ENCODE measurements at places on chromosomes 6 and 20. TPM values are rescaled to one million over a fixed set of nuclear protein-coding genes. Genes with fewer than 3 reads are reported as not detected.

The RPP40 gene
- total RNA-seq, result 40.4 TPM

The JPH2 gene
- total RNA-seq, result 0.78 TPM

The SLC4A11 gene
- total RNA-seq, result 12.1 TPM

The KCNB1 gene
- 0.50 TPM for total RNA-seq

The ZNF334 gene
- total RNA-seq, result 15.2 TPM

The SLC22A23 gene
- 38.3 TPM for total RNA-seq

The MSH5 gene
- total RNA-seq, result 27.2 TPM

The TP53TG5 gene
- total RNA-seq, result not detected

The MAPK14 gene
- total RNA-seq, result 33.8 TPM

The CFAP206 gene
- not detected for total RNA-seq

The PGC gene
- not detected for total RNA-seq

The CYP21A2 gene
- total RNA-seq, result not detected

The FLRT3 gene
- 0.17 TPM for total RNA-seq

The GATA5 gene
- 0.73 TPM for total RNA-seq

DNA sequence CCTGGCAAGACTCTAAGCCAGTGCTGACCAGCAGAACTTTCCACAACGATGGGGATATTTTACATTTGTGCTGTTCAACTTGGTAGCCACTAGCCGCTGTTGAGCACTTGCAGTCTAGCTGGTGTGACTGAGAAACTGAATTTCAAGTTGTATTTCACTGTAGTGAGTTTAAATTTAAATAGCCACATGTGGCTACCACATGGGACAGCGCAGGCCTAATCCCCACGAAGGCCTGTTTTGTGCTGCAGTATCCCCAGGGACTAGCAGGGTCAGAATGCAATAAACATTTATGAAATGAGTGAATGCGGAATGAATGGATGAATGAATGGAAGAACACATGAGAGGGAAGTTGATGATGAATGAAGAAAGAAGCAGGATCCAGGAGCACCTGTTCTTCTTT is 115.8 kb downstream of the TRERF1 start:
- DNase-seq, result no peak

GRCh38 chr20:2703716-2704475 is 11.3 kb downstream of the EBF4 start:
- no peak for DNase-seq

DNA sequence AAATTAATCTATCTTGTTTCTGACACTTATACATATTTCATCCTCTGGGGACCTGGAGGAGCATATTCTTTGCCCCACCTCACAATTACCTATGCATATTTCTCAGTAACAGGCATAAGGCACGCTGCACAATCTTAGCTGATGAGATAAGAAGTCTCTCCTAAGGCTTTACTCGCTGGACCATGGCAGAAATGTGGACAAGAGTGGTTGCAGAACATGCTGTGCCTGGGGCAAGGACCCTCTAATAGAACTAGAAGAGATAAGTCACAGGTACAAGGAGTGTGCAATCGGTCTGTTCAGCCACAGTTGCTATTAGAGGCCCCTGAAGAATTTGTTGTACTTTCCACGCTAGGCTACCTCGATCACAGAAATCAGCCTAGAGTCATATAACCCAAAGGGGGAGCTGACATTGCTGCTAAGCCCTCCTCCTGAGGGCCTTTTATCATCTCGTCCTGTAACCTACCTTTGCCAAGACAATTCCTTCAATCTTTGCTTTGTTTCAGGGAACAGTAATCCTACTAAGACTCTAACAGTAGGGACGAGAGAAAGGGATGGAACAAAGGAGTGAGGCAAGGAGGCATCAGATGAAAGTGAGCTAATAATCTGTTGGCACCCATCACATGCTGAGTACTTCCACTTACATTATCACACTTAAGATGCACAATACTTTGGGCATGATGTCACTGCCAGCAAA is 16.1 kb upstream of the DEFB129 start:
- DNase-seq, result no peak

DNA sequence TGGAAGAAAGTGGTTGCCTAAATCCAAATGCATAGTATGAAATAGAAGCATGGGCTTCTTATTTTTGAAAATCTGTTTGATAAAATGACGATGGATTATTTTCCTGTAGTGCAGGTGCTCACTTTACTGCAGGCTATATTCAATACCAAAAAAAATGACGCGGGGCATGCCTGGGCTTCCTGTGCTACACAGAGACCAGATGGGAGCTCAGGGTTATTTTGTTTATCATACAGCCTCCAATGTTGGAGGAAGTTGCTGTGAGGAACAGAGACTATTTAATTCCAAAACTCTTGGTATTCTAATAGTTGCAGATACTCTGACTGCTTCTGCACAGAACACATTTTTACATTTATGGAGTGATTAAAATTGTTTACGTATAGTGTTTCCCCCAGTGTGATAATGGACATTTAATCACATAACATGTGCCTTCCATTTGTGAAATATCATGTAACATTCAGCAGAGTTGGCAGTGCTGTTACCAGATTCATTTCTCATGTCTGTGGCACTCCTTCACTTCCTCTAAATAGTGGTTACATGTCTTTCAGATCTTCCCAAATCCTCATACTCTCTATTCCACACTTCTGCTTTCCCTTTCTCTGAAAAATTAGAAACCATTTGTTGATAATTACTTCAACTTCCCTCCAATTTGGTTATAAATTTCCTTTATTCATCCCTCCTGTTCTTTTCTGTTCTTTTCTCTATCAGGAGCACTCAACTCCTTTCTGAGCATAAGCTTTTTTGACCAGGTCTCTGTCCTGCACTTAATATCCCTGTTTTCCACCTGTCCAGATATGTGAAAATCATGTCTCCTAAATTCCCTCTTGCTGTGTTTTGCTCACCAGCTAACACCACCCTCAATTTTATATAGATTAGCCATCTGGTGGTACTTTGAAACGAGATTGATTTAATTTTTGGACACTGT is 121.6 kb downstream of the ADGRB3 start:
- DNase-seq, result no peak

GRCh38 chr6:76770281-76770680 is 693.0 kb downstream of the HTR1B start:
- DNase-seq, result no peak

- peak; percentile 64 for DNase-seq
Observed at GRCh38 chr20:39294137-39294725, 332.1 kb downstream of the DHX35 start.

GRCh38 chr20:43432498-43432897 is 25.2 kb upstream of the SRSF6 start:
- no peak for DNase-seq

DNA sequence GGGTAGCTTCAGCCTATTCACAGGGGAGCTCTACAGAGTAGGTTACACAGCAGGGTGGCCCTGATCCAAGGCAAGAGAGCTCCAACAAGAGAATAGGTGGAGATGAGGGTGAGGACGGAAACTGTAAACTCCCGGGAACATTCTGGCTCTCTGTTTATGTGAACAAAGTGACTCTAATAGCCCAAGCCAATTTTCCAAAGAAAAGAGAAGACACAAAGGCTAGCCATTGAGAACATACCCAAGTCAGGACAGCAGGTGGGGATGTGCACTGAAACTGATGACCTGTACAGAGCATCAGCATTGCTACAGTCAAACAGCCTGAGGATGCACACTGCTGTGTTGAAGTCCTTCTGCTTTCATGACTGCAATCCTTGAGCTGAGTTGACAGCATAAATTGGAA is 136.0 kb upstream of the TOP1 start:
- DNase-seq, result peak; percentile 12

DNA sequence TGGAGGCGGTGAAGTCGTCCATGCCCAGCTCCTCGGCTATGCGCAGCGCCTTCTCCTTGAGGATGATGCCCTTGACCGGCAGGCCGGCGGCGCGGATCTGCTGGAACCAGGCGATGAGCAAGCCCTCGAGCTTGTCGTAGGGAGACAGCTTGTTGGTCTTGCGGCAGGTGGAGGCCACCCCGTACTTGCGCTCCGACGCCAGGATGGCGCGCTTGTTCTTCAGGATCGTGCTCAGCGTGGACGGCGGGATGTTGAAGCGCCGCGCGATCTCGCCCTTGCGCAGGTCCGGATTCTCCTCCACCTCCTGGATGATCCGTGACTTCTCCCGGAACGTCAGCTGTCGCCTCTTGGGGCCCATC is 435 bp downstream of the CENPB start:
- peak; percentile 55 for DNase-seq

DNA sequence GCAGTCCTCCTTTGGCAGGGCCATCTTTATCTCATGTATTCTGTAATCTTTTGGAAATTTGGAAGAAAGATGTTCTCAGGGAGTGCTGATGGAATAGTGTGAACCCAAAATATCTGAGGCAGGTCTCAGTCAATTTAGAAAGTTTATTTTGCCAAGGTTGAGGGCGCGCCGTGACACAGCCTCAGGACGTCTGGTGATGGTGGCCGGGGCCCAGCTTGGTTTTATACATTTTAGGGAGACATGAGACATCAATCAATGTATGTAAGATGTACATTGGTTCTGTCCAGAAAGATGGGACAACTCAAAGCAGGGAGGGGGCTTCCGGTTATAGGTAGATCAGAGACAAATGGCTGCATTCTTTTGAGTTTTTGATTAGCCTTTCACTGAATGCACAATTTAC is 89.8 kb downstream of the ERMARD start:
- no peak for DNase-seq

- DNase-seq, result no peak
Observed at GRCh38 chr20:38939686-38940085, 13.5 kb downstream of the FAM83D start.

GRCh38 chr6:118890997-118891790 is 2.8 kb upstream of the ASF1A start:
- no peak for DNase-seq

DNA sequence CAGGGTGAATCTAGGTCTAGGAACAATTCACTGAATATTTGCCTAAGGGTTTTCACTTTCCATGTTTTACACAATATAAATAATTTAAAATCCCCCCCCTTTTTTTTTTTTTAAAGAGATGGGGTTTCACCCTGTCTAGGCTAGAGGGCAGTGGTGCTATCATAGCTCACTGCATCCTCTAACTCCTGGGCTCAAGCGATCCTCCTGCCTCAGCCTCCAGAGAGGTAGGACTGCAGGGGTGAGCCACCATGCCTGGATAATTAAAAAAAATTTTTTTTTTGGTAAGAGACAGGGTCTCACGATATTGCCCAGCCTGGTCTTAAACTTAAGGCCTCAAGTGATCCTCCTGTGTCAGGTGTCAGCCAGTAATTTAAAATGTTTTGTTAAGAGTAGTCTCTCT is 17.8 kb downstream of the QKI start:
- no peak for DNase-seq

- no peak for DNase-seq
Observed at GRCh38 chr6:73050706-73051105, 174.6 kb downstream of the KHDC1L start.

GRCh38 chr6:124679387-124679786 is 282.9 kb upstream of the RNF217 start:
- no peak for DNase-seq

GRCh38 chr6:14705841-14706377 is 540.0 kb upstream of the JARID2 start:
- DNase-seq, result no peak

- no peak for DNase-seq
Observed at GRCh38 chr6:4606821-4607704, 169.1 kb upstream of the CDYL start.

- peak; percentile 52 for DNase-seq
Observed at GRCh38 chr6:1610497-1611321, 994 bp downstream of the FOXC1 start.

Measured in GM23338 (cell line).